ENCODE measurements at places on chromosomes 5 and 9.

GRCh38 chr9:17622749-17623148 is 43.9 kb downstream of the SH3GL2 start:
- DNase-seq: no peak

DNA sequence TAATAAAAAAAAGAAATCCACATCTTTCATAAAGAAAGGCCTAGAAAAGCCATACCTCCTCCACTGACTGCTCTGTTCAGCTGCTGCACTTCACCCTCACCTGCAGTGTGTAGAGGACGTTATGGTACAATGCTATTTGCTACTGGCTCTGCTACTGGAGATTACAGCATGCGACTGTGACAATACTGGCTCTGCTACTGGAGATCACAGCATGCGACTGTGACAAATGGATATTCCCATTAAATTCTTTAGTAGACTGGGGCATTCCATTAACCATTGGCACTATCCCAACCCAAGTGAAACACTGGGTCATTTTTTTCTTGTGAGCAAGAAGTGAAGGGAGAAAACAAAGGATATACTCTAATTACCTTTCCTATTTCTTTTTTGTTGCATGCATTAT is 1063.5 kb upstream of the DMAC1 start:
- no peak for DNase-seq

GRCh38 chr5:53481887-53482716 is 1.7 kb downstream of the FST start:
- peak; percentile 62 for DNase-seq

GRCh38 chr9:23557689-23558088 is 268.4 kb downstream of the ELAVL2 start:
- DNase-seq: no peak

DNA sequence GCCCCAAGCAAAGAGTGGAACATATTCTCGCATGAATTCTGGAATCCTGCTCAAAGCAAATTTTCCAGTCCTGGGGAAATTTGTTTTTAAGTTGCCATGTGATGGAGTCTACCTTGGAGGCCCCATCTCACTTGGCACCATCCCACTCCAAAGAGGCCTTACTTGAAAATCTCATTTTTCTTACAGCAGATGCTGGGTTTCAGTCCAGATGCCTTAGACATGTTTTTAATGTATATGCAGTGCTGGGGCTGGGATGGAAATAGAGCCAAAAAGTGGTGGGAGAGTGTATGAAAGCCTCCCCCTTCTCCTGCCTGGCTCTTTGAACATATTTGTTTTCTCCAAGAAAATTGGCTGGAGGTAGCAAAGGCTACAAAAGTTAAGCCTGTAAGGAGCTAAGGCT is 493.7 kb downstream of the ENC1 start:
- no peak for DNase-seq

GRCh38 chr9:74803376-74804017 is 84.2 kb downstream of the TRPM6 start:
- no peak for DNase-seq

DNA sequence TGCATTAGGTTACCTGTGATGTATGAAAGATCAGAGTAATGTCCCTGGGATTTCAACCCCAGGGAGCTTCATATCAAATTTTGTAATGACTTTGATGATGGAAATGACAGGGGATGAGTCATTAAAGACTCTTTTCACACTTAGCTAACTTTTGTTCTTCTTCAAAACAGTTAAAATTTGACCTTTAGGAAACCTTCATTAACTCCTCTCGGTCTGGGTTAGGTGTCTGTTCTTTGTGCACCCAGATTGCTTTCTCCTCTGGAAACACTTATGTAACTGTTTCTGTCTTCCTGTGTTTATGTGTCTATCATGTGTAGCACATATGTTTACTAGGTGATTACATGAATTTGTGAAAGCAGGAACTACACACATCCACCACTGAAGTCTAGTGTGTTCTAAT is 1.6 kb downstream of the SRFBP1 start:
- DNase-seq: no peak

- no peak for DNase-seq
Observed at GRCh38 chr9:34550016-34550680, 27.4 kb upstream of the ENHO start.

GRCh38 chr5:14089198-14089597 is 53.9 kb upstream of the TRIO start:
- no peak for DNase-seq

Data from NCI-H460 (cell line).